ENCODE measurements at places on chromosomes 16 and 17. TPM values are rescaled to one million over a fixed set of nuclear protein-coding genes. Genes with fewer than 3 reads are reported as not detected.

The IL21R gene
- 0.26 TPM for total RNA-seq

The C16orf96 gene
- not detected for total RNA-seq

The BAIAP3 gene
- 20.8 TPM for total RNA-seq

The KCNJ12 gene
- total RNA-seq: 0.52 TPM

The CD300H gene
- not detected for total RNA-seq

The C16orf95 gene
- total RNA-seq: 2.0 TPM

The CDRT15L2 gene
- total RNA-seq: not detected

The PRSS53 gene
- 3.0 TPM for total RNA-seq

The CFAP119 gene
- total RNA-seq: 28.0 TPM

The ACAP1 gene
- total RNA-seq: 2.1 TPM

The CBX2 gene
- 2.0 TPM for total RNA-seq

- H3K36me3 ChIP-seq: no peaks in the 10 kb centered on the region
- peak overlapping the region; percentile 51 for H3K4me3 ChIP-seq
- DNase-seq: peak; percentile 73
- H3K27me3 ChIP-seq: no peaks in the 10 kb centered on the region
- H3K27ac ChIP-seq: no peak overlapping the region
- peaks cover 14% of the 10 kb centered on the region for H3K4me1 ChIP-seq
Observed at GRCh38 chr17:58324409-58325288, 3.9 kb downstream of the TSPOAP1 start.

DNA sequence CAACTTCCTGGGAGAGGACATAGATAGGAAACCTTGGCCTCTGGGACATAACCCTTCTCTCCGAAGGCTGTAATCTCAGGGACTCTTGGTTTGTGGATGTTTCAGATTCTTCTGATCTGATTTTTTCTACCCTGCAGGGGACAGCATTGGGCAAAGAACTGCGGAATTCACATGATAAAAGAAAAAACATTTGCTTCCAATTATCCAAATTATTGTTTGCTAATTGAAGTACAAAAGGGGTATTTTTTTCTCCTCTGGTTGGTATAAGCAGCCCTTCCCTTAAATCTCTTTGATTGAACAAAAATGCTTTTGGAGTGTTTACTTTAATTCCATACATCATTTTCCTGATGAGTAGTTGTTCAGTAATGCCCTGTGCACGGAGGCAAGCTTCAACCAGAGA is 251.7 kb upstream of the IRX3 start:
- H3K27ac ChIP-seq: no peak overlapping the region
- no peak overlapping the region for H3K4me3 ChIP-seq
- no peaks in the 10 kb centered on the region for H3K27me3 ChIP-seq
- no peak for DNase-seq
- peaks cover 8% of the 10 kb centered on the region for H3K4me1 ChIP-seq

GRCh38 chr17:3732210-3732621 is 8.5 kb downstream of the HASPIN start:
- no peak overlapping the region for H3K4me3 ChIP-seq
- H3K27me3 ChIP-seq: no peaks in the 10 kb centered on the region
- no peak for DNase-seq
- H3K27ac ChIP-seq: no peak overlapping the region
- H3K4me1 ChIP-seq: no peaks in the 10 kb centered on the region

DNA sequence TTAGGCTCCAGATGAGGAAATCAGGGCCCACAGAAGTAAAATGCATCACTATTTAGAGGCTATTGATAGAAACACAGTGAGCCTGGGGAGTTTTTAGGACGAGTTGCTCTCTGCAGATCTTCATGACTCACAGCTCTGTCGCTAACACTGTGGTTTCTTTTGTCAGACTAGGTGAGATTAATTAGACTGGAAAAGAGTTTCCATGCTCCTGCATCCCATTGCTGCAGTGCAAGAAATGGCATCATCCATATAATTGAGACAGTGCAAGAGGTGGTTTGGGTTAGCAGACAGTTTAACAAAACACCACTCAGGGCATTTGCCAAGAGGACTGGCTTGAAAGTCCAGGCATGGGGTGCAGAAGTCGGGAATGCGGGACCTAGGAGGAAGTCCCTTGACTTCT is 198.8 kb upstream of the CACNG5 start:
- H3K4me3 ChIP-seq: no peak overlapping the region
- H3K27me3 ChIP-seq: no peaks in the 10 kb centered on the region
- no peak overlapping the region for H3K27ac ChIP-seq
- H3K4me1 ChIP-seq: no peaks in the 10 kb centered on the region

- H3K36me3 ChIP-seq: no peaks in the 10 kb centered on the region
- H3K27me3 ChIP-seq: no peaks in the 10 kb centered on the region
- peak; percentile 96 for DNase-seq
Observed at GRCh38 chr16:20611350-20611902, 35.3 kb upstream of the ACSM2B start.

DNA sequence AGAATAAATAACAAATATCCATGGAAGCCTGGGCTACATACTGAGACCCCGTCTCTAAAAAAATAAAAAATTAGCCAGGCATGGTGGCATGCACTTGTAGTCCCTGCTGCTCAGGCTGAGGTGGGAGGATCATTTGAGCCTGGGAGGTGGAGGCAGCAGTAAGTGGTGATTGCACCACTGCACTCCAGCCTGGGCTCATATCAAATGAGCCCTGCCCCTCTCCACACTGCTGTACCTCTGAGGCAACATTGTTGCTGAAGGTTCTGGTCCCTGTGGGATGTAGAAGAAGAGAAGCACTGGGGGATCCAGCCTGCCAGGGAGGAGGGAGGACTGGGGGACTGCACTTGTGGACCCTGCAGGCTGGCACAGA is 11.4 kb upstream of the ARHGAP23 start:
- H3K27me3 ChIP-seq: no peaks in the 10 kb centered on the region
- H3K36me3 ChIP-seq: no peaks in the 10 kb centered on the region
- H3K4me3 ChIP-seq: no peak overlapping the region
- no peak for DNase-seq
- H3K27ac ChIP-seq: no peak overlapping the region

DNA sequence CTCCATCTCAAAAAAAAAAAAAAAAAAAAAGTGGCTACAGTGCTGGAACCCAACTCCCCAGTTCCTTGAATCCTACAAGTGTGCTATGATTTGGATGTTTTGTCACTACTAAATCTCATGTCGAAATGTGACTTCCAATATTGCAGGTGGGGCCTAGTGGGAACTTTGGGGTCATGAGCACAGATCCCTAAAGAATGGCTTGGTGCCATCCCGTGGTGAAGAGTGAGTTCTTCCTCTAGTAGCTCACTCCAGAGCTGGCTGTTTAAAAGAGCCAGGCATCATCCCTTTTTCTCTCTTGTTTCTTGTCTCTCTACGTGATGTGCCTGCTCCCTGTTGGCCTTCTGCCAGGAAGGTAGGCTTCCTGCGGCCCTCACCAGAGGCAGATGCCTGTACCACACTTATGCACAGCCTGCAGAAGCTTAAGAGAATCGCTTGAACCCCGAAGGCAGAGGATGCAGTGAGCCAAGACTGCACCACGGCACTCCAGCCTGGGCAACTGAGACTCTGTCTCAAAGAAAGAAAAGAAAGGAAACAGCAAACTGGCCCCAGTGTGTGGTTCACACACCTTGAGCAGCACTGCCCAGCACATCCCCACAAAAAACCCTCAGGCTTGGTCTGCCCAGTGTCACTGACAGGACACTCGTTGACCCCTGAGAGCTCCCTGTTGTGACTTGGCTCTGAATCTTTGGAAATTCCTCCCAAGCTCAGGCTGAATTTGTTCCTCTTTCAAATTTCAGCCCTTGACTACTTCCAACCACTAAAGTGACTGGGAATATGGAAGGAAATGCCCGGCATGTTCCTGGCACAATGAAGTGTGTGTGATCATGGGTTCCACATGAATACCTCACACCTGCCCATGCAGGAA is 3.1 kb downstream of the MT1E start:
- H3K27me3 ChIP-seq: no peaks in the 10 kb centered on the region
- no peak overlapping the region for H3K27ac ChIP-seq
- peaks cover 49% of the 10 kb centered on the region for H3K4me1 ChIP-seq
- no peaks in the 10 kb centered on the region for H3K36me3 ChIP-seq

- H3K27ac ChIP-seq: no peak overlapping the region
- no peak overlapping the region for H3K4me3 ChIP-seq
- H3K4me1 ChIP-seq: peaks cover 15% of the 10 kb centered on the region
- DNase-seq: peak; percentile 68
Observed at GRCh38 chr17:81049973-81050551, 15.1 kb downstream of the BAIAP2 start.

- DNase-seq: no peak
- no peaks in the 10 kb centered on the region for H3K4me1 ChIP-seq
- H3K27ac ChIP-seq: no peak overlapping the region
- H3K4me3 ChIP-seq: no peak overlapping the region
Observed at GRCh38 chr16:88312732-88313131, 70.0 kb upstream of the ZNF469 start.

- no peak for DNase-seq
- no peaks in the 10 kb centered on the region for H3K36me3 ChIP-seq
- peaks cover 25% of the 10 kb centered on the region for H3K4me1 ChIP-seq
- H3K27me3 ChIP-seq: no peaks in the 10 kb centered on the region
- peak overlapping the region; percentile 64 for H3K27ac ChIP-seq
- H3K4me3 ChIP-seq: no peak overlapping the region
Observed at GRCh38 chr17:7553356-7553755, 4.5 kb downstream of the TNFSF12 start.

DNA sequence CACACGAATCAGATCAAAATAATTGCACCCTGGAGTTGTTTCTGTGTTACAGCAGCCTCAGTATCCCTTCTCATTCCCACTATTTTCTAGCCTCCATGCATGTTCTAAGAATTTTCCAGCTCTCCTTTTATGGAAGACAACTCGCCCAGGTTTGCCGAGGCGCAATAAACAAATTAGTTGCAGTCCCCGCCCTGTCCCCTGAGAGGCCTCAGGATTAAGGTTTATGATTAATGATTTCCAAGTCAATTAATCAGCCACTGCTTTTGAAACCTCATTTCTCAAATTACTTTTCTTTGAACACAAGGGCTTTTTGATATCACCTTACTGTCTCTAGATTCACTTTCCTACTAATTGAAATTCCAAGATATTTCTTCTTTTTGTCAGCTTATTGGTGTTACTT is 138.3 kb upstream of the HSBP1 start:
- no peak overlapping the region for H3K4me3 ChIP-seq
- H3K36me3 ChIP-seq: no peaks in the 10 kb centered on the region
- DNase-seq: no peak

- DNase-seq: no peak
- H3K36me3 ChIP-seq: no peaks in the 10 kb centered on the region
- no peaks in the 10 kb centered on the region for H3K27me3 ChIP-seq
- H3K4me3 ChIP-seq: no peak overlapping the region
- peaks cover 31% of the 10 kb centered on the region for H3K4me1 ChIP-seq
- H3K27ac ChIP-seq: no peak overlapping the region
Observed at GRCh38 chr17:75507733-75508719, 7.3 kb downstream of the CASKIN2 start.

DNA sequence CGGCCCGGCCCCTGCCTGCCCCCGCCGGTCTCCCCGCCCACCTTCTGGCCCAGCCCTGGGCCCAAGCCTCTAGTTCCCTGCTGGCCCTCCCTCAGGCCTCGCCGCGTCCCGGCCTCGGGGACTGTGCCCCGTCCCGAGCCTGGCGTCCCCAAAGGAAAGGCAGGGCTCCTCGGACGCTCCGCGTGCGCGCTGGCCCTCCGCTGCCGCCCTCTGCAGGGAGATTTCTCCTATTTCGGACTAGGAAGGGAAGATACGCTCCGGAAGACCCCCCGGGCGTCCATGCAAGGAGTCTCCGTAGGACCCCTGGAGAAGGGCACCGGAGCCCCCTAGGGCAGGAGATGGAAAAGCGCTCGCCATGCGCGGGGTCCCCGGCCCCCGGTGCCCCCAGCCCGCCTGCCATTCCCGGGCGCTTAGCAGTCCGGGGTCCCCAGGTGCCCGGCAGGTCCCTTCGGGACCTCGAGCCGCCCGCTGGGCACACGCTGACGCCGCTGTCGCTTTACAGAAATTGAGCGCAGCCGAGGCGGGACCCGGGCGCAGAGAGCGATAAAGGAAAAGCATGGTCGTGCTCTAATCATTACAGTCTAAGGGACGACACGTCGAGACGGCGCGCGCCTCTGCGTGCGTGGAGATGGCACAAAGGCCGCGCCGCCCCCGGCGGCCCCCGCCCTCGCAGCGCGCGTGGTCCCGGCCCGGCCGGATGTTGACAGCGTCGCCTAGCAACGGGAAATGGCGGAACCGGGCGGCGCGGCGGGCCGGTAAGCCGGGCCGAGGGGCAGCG is at the start of gene CCDC40:
CCDC40 (plus strand) TSS at position 706 of the 778 bp plus-strand sequence; CDS start at position 727, 21 bp downstream.
- H3K4me3 ChIP-seq: peak within 1 kb of the TSS; percentile 62
- H3K36me3 ChIP-seq: no peaks in the 10 kb centered on the region
- H3K4me1 ChIP-seq: peaks cover 30% of the 10 kb centered on the region
- no peaks in the 10 kb centered on the region for H3K27me3 ChIP-seq
- H3K27ac ChIP-seq: peak within 1 kb of the TSS; percentile 97

DNA sequence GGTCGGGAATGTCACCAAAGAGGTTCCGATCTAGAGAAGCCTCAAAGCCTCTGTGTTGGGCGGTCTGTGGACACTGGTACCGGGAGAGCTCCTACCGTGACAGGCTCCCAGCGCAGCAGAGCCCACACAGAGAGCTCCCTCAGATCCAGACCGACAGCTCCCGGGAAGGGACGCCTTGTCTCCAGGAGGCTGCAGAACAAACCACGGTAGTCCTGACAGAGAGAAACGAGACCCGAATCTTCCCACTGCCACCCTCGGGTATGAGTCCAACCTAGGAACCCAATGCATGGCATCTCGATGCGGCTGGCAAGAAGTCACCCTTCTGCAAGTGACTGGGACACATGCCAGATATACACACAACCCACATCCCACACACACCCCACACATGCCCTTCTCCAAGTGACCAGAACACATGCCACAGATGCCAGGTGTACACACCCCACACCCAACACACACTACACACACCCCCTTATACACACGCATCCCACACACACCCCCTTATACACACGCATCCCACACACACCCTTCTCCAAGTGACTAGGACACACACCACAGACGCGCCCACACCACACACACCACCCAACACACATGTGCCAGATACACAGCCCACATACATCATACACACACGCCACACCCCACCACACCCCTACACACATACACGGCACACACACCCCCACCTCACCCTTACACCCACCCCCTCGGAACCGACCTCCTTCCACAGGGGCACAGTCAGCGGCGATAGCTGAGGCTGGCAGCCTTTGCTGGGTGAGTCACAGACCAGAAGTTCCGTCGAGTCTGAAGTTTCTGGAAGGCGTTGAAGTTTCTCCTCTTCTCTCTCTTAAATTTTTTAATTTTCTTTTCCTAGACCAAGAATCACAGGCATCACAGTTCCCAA is 15.9 kb upstream of the CYTH1 start:
- H3K4me1 ChIP-seq: no peaks in the 10 kb centered on the region
- no peak for DNase-seq

Measured in body of pancreas (tissue), 4 donors.